ENCODE measurements at places on chromosomes 4 and X.

DNA sequence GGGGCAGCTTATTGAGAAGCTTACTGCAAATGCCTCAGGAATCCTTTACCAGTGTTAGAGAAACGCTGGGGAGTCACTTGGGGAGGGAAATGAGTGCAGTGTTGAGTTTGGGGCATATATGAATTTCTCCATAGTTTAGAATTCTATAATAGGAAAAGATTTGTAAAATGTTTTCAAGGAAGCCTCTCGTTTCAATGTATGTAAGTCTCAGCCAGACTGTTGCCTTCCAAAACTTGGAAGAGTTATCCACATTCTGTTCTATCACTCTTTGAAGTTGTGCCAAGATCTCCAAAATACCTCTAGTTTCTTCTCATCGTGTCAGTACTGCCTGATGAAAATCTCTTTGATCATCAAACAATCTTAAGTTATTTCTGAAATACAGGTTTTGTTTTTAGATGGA lies 565 bp upstream of the LRCH2 start:
- DNase-seq: no peak

DNA sequence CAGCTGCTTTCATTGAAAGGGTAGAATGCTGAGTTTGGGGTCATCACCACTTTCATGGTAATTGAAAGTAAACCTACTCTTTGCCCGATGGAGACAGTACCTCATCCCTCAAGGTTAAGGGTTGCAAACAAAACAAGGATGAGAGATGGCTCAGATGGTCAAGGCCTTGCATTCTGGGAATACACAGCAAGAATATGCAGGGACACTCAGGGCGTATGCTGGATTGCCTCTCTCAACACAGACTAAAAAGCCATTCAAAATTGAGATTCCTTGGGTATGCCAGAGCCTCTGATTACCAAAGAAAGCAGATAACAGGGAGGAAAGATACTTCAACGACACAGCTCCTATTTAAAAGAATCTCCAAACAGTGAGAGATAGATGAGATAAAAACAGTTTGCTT lies 310.4 kb downstream of the ARAP2 start:
- DNase-seq: no peak

DNA sequence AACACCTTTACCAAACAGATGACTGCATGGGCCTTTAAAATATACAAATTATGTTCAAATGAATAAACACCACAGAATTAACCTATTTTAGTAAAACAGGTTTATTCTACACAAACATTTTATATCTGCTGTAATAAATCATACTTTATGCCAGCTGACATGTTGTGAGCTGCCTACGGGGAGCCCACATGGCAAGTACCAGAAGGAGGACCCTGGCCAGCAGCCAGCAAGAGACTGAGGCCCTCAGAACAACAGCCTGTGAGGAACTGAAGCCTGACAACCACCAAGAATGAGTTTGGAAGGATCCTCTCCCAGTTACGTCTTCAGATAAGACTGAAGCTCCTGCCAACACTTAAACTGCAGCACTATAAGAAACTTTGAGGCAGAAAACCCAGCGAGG lies 377.0 kb downstream of the PDGFC start:
- no peak for DNase-seq

DNA sequence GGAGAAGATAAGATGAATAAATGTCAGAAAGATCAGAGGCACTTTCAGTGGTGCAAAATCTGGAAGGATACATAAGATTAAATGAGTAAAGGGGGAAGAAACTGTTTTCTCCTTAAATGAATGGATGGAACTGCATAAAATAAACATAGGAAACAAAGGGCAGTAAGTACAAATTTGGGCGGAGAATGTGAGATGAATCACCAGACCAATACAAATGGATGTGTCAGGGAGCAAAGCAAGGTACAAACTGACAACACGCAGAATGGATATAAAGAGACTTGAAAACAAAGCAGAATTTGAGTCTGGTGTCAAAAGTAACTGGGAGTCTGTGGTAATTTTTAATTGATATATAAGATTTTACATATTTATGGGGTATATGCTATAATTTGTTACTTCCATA lies 175.3 kb upstream of the PCDH18 start:
- no peak for DNase-seq

DNA sequence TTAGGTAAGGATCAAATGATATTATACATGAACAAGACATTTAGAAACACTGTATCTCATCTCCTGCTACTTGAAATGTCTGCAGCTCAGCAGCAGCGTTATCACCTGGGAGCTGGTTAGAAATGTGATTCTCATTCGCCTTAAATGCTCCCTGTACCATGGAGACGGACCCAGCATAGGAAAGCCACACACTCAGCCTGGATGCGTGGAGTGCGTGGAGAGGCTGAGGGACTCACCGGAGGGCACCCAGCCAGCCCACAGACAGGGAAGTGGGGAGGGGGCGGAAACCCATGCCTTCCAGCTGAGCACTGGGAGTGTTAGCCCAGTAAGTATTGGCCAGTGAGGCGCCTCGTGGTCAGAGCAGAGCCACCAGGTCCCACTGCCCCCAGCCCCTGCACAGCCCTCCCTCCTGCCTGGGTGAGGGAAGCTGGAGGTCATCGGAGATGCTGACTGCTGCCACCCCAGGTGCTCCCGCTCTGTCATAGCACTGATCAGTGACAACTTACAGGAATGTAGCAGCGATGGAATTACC lies 15.2 kb downstream of the SUPT20HL1 start:
- DNase-seq: no peak

GRCh38 chr4:38287101-38287851 lies 327.1 kb downstream of the PTTG2 start:
- no peak for DNase-seq

DNA sequence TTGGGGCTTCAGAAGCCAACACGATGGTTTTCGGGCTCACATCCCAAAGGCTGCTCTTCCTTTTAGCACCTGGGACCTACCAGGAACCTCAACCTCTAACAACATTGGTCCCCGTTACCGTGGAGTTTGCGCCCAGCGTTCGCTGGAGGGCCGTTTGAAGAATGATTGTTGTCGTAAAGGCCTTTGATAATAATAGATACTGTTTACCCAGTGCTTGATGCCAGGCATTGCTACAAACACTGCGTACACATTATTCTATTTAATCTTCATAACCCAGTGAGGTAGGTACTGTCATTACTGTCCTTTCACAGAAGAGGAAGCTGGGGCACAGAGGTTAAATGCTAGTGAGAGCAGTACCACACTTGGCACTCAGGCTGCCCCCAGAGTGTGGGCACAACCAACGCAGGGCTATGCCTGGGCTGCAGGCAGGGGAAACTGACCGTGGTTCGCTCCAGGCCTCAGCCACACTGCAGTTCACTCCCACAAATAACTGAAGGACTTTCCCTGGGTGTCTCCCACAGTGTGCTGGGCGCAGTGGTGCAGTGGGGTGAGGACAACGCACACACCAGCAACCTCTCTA lies 1.0 kb upstream of the ACSL1 start:
- DNase-seq: no peak

GRCh38 chr4:11471618-11472017 lies 42.9 kb upstream of the HS3ST1 start:
- no peak for DNase-seq

DNA sequence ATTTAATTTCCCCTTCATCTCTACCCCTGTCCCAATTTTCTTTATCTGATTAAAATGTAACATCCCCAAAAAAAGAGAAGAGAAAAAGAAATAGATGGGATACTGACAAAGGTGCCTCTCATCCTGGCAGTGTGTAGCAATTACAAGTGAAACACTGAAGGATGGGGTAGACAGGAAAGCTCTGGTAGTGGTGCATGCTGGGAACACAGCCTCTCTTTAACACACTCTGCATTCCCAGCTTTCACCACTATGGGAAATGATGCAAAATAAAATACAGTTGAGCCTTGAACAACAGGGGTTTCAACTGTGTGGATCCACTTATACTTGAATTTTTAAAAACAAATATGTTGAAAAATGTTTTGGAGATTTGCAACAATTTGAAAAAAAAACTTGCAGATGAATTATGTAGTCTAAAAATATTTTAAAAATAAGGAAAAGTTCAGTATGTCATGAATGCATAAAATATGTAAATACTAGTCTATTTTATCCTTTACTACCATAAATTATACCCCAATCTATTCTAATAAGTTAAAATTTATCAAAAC lies 239.2 kb upstream of the DDX53 start:
- DNase-seq: no peak

- DNase-seq: no peak
These were observed 141.9 kb downstream of the THOC2 start for GRCh38 chrX:123590842-123591486.

DNA sequence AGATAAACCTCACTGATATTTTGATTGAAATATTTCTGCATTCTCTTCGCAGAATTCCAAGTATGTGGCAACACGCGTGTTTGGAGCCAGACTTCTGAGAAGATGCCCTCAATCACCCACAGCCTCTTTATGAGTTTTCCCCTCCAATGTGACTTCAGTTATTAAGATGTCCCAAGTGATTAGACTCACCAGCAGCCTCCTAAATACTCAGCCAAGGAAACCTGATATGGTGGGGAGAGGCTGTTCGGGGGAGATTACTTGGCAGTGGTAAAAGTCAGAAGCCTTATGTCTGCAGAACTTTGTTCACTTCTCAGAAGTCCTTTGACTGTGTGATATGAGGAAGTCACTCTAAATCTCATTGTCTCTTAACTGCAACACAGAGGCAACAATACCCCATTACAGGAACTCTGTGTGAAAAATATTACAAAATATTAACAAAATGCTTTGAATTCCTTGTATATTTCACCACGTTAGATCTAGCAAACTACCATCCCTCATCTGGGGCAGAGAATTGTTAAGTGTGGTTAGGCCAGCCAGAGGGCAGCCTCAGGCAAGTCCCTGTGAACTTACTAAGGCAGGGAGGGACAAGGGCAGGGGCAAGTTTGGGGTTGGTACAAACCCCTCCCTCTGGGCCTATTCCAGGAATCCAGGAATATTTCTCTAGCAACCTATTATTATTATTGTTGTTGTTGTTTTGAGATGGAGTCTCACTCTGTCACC lies 151.4 kb upstream of the USP9X start:
- DNase-seq: peak; percentile 71

DNA sequence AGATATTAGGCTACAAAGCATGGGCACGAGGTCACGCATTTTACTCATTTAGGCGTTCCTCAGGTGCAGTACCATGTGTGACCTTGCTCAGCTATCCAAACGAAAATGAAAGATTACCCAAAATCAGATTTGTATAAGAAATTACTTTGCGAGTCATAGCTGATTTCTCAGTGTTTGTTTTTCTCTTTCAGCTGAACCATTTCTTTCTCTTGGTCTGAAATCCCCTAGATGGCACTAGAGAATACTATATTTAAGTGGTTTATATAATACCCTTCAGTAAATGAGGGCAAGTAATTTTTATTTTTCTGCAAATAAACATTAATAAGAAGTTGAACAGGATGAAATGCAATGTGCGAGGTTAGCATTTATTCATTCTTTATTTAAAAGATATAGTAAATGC lies 496.6 kb downstream of the STIM2 start:
- peak; percentile 9 for DNase-seq

GRCh38 chrX:31302573-31303075 lies 230.8 kb upstream of the FTHL17 start:
- no peak for DNase-seq

DNA sequence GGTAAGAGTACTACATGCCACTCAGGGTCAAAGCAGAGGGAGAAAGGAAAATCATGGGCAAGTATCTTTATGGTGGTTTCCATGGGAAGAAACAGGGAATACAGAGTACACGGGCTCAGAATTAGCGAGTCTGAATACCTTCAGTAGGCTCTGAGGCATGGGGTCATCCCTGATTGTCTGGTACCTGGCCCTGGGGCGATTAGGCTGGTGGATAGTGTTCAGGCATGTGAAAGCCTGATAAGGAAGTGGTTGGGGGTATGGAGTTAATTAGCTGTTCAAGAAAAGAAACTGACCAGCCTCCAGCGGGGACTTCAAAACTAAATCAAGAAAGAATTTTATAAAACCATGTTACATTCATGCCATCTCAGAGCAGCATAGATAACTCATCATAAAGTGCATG lies 518.8 kb downstream of the RAB28 start:
- DNase-seq: no peak

- no peak for DNase-seq
These were observed 168.0 kb upstream of the DIPK2B start for GRCh38 chrX:45368705-45369104.

DNA sequence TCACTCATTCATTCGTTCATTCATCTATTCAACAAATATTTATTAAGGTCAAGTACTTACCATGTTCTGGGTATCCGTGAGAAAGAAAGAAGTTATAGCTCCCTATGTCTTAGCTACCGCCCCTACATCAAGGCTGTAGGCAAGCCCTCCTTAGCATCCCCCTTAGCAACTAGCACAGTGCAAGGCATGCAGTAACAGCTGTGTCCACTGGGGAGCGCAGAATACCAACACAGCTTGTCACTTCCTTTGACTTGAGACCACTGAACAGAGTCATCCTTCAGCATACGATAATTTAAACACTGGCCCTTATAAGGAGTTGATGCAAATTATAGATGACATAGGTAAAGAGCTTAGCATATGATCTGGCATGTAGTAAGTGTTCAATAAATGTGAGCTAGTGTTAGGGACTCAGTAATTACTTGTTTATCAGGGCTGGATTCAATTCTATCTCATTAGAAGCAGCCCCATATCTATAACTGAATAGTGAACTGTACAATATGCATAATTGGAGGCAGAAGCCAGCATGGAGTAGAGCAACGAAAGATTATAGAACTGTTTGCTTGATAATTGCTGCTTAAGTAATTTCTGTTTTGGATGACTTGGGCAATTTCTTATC lies 8.7 kb downstream of the KIAA1210 start:
- peak; percentile 9 for DNase-seq

- DNase-seq: no peak
These were observed 9.4 kb upstream of the NKX1-1 start for GRCh38 chr4:1415681-1415981.

GRCh38 chr4:154049457-154050181 lies 260.7 kb upstream of the SFRP2 start:
- DNase-seq: peak; percentile 84

DNA sequence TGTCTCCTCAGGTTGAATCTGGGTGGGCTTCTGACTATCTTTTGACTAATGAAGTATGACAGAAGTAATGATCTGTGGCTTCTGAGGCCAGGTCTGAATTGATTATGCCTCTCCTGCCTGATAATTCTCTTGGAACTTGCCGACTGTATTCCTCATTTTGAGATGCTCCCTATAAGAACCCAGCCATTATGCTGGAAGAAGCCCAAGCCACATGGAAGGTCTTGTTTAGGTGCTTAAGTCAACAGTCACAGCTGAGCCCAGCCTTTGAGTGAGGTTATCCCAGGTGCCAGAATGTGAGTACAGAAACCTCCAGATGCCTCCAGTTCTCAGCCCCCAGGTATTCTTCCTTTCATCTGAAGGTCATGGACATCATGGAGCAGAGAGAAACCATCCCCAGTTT lies 456.6 kb downstream of the IL15 start:
- DNase-seq: no peak
